Hematopoietic multipotent progenitor cell treated with erythropoietin and hydrocortisone succinate and interleukin-3 and kit ligand, for 6 days (in vitro differentiated cells): ENCODE measurements at places on chromosomes 13 and 19.

GRCh38 chr19:16899566-16900075 lies 10.8 kb downstream of the F2RL3 start:
- DNase-seq = peak; percentile 81

DNA sequence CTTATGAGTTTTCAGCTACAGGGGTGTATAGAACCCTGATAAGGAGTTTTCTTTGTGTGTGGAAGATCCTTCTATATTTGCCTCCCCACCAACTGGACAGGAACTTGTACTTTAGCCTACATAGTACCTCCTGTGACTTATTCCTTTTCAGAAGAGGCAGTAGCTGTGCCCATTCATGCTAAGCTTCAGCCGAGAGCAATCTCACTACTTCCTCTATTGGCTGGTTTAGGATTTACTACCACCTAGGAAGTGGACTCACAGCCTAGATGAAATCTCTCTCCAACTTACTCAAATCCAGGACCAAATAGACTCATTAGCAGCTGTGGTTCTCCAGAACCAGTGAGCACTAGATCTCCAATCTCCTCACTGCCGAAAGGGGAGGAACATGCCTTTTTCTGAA lies 2.3 kb upstream of the REX1BD start:
- peak; percentile 55 for DNase-seq

- no peak for DNase-seq
These were observed 148.6 kb upstream of the ATXN8OS start for GRCh38 chr13:69959046-69959445.

DNA sequence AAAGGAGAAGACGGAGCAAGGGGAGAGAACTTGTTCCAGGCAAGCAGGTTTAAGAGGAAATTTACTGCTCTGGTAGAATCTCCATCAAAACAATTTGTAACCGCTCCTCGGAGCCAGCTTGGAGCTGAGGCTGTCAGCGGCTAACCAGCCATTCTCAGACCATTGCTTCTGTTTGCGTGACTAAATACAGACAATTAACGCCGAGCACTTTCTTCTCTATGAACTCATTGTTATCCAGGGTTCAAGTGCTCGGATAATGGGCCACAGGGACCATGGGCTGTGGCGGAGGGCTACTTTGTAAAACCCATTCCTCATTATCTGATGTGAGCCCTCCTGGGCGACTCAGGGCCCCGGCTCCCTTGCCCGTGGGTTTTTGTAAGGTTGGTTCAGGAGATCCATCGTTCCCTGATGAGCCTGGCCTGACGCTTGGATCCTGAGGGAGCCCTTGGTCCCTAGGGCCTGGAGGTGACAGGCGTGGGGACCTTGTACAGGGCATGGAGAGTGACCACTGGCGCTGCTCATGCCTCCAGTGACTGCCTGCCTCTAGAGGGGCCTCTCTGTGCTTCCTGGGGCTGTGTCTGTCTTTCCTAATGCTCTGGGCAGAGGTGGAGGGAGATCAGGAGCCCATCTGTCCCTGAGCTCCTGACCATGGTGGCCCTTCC lies 61.5 kb upstream of the ZNF536 start:
- no peak for DNase-seq

GRCh38 chr19:3554254-3555083 lies 2.9 kb downstream of the MFSD12 start:
- DNase-seq = no peak

- DNase-seq = peak; percentile 19
These were observed 793.7 kb upstream of the SLITRK5 start for GRCh38 chr13:86877441-86877840.

- DNase-seq = no peak
These were observed 652.2 kb downstream of the DACH1 start for GRCh38 chr13:71214821-71215220.

DNA sequence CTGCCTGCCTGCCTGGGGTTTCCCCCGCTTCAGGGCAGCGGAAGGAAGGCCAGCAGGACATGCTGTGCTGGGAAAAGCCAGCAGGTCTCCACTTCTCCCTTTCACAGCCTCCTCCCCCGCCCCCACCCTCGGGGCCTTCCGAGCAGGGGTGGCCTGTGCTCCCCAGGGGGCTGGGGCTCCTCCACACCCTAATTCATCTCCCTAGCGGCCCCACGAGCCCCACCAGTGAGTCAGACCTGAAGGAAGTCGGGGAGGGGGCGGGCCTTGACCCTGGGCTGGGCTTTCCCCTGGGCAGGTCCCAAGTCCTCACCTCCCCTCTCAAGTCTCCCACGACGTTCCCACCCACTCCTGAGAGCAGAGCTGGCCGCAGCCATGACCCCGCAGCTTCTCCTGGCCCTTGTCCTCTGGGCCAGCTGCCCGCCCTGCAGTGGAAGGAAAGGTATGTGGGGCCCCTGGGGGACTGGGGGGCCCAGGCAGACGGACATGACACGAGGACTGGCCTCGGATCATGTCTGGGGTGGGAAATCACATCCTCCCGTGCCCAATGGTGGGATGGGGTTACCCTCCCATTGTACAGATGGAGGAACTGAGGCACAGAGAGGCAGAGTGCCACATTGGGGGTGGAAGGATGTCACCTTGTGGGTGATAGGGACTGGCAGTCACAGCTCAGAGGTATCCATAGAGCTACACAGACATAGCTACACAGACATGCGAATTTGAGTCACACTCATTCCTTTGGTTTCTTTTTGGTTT lies at the start of gene EBI3:
Gene EBI3 (plus strand): TSS at position 345 of the 753 bp plus-strand sequence. CDS start 28 bp downstream, at position 373.
- no peak for DNase-seq

GRCh38 chr13:100610391-100611347 lies 22.1 kb upstream of the GGACT start:
- peak; percentile 59 for DNase-seq

DNA sequence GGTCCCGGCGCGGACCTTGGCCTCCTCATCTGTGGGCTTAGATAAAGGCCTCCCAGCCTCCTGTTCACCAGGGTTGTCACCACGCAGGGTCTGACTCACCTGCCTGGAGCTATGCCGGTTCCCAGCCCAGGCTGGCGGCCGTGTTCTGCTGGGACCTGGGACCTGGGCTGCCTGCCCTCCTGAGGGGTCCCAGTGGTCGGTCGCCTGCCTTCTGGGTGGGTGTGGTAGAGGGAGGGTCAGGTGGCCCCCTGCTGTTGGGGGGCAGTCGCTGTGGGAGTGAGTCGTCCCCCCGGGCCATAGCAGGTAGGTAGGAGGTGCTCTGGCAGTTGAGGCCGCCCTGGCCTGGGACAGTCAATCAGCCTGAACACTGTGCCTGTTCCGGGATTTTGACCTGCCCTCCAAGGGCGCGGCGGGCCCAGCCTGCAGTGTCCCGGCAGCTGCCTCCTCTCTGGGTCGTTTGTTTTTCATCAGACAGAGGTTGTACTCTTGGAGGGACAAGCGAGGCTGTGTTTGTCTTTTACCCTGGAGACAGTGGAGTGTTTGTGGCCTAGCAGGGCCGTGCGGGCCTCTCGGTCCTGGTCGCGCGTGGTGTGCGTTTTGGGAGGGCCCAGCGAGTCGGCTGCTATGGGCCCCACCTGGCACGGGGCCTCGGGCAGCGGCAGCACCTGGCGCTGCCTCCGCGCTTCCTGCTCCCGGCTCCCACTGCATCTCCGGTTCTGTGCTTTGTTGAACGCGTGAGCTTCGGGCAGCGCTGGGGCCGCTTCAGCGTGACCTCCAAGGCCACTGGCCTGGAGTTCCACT lies 2.6 kb downstream of the ADAT3 start:
- no peak for DNase-seq

DNA sequence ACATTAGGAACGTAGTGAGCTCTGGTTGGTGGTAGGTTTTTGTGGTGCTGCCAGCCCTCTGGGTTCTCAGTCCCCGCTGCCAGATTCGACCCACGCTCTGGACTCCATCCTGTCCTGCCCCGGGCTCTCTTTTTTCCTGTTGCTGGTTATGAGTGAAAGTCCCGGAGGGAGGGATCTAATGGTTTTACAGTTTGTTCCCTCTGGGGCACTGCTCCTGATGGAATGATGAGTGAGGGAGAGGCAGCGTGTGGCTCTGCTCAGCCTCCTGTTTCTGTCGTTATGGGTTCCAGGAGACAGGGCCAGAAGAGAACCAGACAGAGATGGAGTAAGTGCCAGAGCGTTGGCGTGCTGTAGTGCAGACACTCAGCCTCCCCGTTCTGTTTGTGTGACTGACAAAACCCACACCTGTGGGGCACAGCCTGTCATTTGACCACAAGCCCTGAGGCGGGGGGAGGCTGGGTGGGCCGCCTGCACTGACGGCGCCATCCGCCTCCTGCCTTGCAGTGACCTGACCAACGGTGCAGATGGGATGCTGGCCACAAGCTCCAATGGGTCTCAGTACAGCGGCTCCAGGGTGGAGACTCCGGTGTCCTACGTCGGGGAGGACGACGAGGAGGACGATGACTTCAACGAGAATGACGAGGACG lies 18.3 kb downstream of the ATP4B start:
- no peak for DNase-seq

DNA sequence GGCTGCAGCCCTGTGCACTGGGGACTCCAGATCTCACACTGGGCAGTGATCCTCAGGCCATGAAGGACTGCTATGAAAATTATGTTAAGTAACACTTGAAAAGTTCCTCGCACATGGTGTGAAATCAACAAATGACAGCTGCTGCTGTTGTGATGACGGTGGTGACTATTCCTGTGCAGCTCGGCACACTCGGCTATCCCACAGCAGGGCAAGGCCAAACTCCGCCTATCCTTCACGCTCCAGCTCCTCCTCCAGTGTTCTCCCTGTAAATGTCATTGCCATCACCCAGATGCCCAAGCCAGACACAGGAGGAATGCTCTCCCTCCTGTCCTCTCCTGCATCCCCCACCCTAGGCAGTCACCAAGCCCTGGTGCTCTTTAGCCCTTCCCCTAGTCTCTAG lies 31.3 kb downstream of the GRIK5 start:
- DNase-seq = no peak

DNA sequence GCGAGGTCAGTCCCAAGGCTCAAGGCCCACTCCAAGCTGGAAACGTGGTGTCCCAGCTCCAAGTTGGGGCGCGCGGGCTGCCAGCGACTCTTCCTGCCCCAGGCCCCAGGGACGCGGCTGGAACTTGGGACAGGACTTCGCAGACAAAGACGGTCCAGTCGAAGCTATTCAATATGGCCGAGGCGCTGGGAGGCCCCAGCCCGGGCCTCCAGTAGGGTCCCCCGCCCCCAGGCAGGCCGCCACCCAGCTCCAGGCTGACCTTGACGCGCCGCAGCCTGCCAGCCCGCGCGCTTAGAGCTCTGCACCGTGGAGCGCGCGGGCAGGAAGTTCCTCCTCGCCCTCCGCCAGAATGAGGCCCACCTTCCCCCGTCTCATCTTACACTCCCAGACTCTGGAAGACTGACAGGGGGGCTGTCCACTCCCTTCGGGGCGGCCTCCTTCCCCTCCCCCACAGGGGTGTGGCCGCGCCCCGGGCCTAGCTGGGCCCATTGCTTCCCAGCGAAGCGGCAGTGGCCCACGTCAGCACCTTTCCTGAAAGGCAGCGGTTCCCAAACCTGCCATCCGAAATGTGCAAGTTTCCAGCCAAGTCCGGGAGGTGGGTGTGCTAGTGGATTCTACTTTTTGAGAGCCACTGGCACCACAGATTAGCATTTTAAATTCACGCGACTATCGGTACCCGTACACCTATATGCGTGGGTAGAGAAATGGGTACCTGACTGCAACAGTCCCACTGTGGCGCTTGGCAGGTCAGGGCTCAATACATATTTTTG lies at the start of gene CCDC8:
Gene CCDC8 (minus strand): TSS at position 303 of the 770 bp plus-strand sequence. CDS start 754 bp downstream, outside the sequence.
- DNase-seq = peak; percentile 39

- DNase-seq = no peak
These were observed 62.5 kb downstream of the GNG7 start for GRCh38 chr19:2639999-2640398.

- peak; percentile 19 for DNase-seq
These were observed 930 bp downstream of the ZNF136 start for GRCh38 chr19:12163826-12164225.

DNA sequence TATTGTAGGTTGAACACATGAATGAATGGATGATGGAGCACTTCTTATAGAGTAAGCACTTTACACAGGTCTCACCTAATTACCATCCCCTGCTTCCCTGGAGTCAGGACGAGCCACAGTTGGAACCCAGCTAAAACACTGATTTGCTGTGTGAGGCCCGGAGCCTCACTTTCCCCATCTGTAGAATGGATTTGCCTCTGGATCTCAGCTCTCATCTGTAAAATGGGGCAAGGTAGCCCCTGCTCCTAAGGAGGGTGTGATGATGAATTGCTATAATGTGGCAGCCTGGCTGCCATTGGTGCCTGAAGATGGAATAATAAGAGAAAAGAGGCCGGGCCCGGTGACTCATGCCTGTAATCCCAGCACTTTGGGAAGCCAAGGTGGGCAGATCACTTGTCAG lies 1.4 kb upstream of the PTPRS start:
- no peak for DNase-seq

- peak; percentile 34 for DNase-seq
These were observed 10.9 kb upstream of the SPC24 start for GRCh38 chr19:11166281-11167142.

DNA sequence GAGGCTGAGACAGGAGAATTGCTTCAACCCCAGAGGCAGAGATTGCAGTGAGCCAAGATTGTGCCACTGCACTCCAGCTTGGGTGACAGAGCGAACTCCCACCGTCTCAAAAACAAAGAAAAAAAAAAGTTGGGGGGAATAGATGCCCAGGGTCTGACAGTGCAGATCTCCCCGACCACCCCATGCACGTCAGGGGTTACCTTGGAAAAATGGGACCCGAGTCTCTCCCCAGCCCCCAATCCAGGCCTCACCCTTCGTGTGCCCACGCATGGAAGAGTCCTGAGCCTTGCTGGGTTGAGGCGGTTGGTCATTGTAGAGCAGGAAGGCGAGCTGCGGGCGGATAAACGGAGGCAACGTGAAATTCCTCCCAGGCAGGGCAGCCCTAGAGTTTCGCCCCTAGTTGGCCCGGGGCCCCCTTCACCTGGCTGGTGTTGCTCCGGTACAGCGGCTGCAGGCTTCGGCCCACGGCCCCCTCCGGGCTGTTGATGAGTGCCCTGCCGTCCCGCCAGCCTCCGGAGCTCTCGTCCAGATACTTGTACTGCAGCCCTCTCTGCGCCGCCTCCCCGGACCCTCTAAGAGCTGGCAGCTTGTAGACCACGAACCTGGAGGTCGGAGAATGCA lies 588 bp downstream of the DNASE2 start:
- DNase-seq = peak; percentile 59

DNA sequence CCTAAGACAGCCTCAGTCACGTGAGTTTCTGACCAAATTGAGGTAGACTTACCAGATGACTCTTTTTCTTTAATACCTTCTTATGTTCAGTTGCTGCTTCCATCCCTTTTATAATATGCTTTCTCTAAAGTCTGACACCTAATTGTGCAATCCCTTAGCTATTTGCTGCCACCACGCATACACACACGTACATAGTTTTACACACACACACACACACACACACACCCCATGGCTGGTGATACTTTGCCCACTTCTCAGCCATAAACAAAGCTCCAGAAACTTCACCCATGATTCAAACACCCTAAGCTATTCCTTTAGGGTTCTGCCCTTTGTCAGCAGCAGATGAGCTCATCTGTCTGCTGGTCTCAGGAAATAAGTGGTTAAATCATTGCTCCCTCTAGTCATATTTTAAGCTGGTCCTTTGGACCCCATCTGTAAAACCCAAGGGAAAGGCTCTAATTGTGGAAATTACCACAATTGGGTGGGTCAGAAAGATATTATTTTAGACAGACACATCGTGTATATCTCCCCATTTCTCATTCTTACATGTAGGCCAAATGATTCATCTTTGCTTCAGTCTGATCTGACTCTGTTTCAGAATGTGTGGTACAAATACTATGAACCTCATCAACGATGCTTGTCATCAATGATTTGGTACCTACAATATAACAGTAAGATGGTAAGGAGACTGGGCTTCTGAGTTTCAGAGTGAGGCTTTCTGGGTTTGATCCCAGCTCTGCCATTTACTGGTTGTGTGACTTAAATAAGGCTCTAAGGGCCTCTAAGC lies 69.2 kb downstream of the NALCN start:
- no peak for DNase-seq
